Left renal pelvis (tissue), 4 donors: ENCODE measurements at places on chromosomes 2 and 18. TPM values are rescaled to one million over a fixed set of nuclear protein-coding genes. Genes with fewer than 3 reads are reported as not detected.

DNA sequence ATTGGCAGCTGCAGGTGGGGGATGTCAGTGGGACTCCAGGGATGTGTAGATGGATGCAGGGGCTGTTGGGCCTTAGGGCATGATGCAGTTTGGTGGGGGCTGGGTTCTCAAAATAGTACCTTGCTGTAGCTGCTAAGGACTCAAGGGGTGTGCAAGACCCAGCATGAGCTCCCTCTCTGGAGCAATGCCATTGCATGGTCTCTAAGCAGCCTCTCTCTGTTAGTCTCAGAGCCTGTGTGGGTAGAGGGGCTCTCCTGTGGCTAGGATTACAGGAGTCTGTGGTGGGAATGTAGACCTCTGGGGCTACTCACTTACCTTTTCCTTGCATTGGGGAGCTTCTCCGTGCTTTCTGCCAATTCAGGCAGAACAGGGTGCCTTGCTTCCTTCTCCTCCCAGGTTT is 228.9 kb downstream of the LPIN1 start:
- DNase-seq: no peak

GRCh38 chr18:12470382-12471075 is 62.8 kb downstream of the PRELID3A start:
- no peak for DNase-seq

DNA sequence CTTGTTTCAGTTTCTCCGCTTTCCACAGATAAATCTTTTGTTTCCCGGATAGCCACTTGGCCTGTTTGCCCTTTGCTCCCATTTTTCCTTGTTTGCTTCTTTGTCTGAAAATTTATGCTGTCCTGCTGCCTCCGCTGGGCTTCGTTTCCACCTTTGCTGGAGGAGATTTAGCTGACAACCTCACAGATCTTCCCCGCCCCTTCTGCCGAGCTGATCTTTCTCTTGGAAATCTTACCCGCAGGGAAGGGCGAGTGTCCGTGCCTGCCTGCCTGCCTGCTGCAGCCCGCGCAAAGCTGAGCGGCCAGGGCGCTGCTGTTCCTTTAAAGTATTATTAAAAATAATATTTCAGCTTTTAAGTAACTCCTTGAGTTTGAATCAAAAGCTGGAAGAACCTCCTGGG is 1.4 kb upstream of the XRCC5 start:
- DNase-seq: no peak

DNA sequence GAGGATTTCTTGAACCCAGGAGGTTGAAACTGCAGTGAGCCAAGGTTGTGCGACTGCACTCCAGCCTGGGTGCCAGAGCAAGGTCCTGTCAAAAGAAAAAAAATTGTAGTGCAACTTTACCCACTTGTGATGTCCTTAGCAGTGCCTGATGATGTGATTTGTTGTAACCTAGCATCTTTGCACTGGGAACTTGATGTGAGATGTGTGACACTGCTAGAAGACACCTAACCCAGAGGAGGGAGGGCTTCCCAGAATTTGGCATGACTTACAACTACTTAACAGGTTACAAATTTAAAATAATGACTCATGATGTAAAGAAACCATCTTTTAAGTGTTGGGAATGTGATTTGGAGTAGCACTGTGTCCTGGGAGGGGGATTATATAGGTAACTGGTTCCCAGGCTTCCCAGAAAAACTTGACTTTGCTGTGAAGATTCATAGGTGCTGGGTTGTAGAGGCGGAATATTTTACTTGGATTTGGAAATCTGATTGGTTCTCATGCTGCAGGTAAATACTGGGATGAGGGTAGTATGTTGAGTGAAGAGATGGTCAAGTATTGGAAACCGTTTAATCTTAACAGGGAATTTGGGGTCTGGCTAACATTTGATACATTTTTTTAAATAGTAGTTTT is 3.7 kb downstream of the EEF1B2 start:
- DNase-seq: no peak

COL6A3 gene
- polyA plus RNA-seq: 266 TPM

DNA sequence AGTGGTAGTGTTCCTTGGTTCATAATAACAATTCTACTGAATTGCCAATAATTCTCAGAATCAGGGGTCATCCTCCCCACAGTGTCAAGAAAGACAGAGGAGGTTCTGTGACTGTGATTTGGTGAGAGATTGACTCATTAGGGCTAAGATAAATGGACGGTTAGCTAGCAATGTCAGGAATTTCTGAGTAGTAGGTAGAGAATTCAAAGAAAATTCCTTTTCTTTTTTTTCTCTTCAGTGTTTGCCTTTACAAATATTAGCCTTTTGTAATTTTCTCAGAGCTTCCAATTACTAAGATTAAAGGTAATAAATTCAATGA is 16.8 kb upstream of the CRIM1 start:
- DNase-seq: no peak

DNA sequence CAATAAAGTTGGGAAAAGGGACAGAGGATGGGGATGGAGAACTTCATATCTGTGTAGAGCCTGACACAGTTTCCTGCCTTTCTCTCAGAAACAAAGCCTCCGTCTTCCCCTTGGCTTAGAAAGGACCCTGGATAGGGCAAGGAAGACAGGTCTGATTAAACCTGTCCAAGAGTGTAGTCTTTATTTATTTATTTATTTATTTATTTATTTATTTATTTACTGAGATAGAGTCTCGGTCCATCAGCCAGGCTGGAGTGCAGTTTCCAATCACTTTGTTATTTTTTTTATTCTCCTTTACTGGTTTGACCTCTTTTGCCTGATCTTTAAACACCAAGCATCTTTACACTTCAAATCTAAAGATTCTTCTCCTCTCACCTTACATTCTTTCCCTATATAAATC is 10.3 kb downstream of the CCL20 start:
- DNase-seq: no peak

CAPN14 gene
- 0.07 TPM for polyA plus RNA-seq

GRCh38 chr2:162769066-162769465 is 69.5 kb downstream of the KCNH7 start:
- no peak for DNase-seq

DNA sequence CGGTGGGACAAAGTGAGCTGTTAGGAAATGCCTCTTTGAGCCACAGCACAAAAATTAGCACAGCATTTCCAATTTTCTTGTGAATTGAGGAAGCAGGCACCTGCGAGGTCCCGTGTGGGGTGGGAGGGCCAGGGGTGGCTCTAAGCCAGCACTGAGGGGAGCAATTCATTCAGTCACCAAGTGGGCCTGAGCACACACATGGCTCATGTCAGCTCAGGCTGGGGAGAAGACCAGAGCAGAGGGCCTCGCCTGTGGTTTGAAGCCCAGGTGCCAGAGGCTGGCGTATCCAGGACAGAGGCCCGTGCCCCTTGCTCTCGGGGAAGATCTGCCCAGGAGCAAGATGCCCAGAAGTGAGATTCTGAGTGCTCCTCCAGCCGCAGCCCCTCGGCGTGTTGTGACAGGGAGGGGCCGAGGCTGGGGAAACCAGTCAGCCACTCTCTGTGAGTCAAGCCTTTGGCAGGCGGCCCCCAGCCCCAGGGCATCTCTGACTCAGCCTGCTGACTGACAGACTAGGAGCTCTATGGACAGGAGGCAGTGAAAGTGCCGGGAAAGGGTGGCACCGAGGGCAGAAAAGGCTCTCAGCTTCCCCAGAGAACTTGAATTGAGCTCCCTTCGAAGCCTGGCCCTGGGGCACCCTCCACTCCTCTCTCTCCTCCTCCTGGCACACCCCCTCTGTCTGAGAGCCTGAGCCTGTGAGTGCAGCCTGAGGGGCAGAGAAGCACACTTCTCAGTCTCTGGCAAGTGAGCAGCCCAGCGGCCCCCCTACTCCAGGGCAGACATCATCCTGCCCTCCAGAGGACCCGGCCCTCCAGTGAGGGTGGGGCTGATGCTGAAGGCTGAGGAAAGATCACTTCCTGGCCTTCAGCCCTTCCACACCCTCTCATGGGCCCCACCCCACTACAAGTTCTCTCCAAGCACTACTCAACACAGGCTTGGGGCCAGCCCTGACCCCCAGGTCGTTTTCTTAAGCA is 32.3 kb downstream of the CYP26B1 start:
- DNase-seq: no peak

MAL gene
- polyA plus RNA-seq: 329 TPM

GPR75 gene
- 3.9 TPM for polyA plus RNA-seq

GRCh38 chr18:75249175-75249518 is 38.5 kb downstream of the TSHZ1 start:
- DNase-seq: no peak

- no peak for DNase-seq
These were observed 8.1 kb upstream of the ARHGAP15 start for GRCh38 chr2:143121079-143121478.

DNA sequence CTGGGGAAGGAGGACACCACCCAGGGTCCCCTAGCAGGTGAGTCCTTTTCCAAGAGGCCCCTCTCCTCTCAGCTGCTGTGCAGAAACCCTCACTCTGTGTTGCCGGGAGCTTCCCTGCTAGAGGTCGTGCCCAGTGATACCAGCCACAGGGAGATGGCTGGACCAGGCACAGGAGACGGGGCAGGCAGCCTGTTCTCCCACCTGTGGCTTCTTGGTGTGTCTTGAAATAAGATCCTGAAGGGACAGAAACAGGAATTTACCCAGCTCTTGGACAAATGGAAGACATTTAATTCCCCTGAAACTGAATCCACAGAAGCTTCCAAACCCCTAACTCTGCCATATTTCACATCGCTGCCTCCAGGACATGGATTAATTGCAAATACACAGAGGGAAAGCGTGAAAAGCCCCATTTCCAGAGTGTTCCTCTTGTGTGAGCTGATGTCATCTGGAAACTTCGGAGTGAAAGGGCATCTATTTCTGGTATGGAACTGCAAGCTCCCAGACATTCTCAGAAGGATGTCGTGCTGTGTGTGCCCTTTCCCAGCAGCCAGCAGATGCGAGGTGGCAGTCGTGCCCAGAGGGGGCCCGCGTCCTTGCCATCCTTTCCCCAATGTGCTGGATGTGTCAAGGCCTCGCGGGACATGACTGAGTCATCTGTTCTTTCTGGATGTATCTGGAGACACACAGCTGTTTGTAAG is 177.7 kb downstream of the SEPTIN10 start:
- DNase-seq: no peak

LOXHD1 gene
- 0.56 TPM for polyA plus RNA-seq

DNA sequence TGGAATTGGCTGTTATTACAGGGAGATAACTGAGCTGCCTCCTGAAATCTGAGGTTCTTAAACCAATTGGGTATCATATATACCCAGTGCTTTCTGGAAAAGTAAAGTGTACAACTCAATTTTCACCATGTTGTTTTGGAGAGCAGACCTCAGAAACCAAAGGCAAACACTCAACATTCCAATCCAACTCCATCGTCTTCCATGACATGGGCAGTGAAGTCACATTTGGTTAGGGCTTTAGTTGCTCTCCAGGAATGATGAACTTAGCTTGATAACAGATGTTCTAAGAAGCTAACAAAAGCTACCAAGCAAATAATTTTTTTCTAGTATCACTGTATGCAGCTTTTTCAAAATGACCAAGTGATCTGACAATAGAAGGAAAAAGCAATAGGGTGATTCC is 107.0 kb upstream of the SLC35G4 start:
- DNase-seq: no peak

- DNase-seq: no peak
These were observed 58.2 kb downstream of the HS6ST1 start for GRCh38 chr2:128260239-128261138.

DNA sequence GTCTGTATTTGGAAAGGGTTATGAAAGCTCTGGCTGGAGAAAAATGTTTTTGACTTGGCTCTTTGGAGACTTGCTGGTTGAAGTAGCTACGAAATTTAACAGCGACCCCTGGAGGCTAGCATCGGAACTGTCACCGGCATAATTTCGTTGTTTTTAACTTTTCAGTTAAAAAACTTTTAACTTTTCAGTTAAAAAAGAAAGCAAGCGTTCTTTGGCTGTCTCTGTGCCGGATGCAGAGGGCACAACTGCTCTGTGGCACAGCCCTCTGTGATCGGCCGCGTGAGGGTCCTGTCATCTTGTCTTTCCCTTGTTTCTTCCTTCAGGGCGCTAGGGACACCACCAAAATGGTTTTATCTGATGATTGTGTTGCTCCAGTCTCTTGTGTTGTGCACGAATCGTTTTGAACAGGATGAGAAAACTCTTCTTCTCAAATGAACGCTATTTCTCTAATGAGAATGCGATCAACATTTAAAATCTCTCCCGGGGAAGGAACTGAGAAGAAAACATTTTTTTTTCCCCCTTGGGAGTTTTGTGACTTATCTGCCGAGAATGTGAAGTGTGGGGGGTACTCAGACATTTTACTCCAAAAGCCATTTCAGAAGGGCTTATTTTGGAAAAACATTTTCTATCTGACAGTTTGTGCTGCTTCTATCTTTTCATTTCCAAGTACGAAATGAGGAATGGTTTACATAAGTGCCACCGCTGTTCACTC is 57.1 kb downstream of the ADCYAP1 start:
- peak; percentile 16 for DNase-seq
